Endodermal cell (in vitro differentiated cells): ENCODE measurements at places on chromosomes 11 and 22. TPM values are rescaled to one million over a fixed set of nuclear protein-coding genes. Genes with fewer than 3 reads are reported as not detected.

Gene DDX25
- total RNA-seq: 3.3 and 3.9 TPM in 2 replicates

Gene MRGPRX4
- total RNA-seq: not detected in 3 replicates

GRCh38 chr11:117221775-117222517 is 9.9 kb downstream of the PCSK7 start:
- H3K4me3 ChIP-seq: no peak overlapping the region
- no peaks in the 10 kb centered on the region for H3K4me1 ChIP-seq
- H3K27ac ChIP-seq: no peak overlapping the region
- H3K27me3 ChIP-seq: no peaks in the 10 kb centered on the region
- DNase-seq: peak; percentile 46
- peaks cover 79% of the 10 kb centered on the region for H3K36me3 ChIP-seq

DNA sequence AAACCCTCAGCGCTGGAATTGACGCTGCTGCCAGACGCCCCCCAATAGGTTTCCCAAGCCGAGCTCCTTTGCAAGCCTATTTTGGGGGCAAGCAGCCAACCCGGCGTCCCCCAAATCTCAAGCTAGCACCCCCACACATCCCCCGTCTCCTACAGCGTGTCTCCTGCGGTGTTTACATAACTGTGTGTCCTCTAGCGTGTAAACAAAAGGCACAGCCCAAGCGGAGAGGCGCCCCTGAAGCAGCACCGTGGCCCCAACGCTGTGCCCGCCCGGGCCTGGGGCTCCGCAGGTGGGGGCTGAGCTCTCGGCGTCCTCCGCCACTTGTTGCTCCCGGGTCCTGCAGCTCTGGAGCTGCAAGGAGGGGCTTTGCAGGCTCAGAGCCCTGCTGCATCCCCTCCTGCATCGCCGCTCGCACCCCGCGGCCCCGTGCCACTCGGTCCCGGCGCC is 1.6 kb downstream of the CADM1 start:
- H3K4me3 ChIP-seq: peak overlapping the region; percentile 98
- H3K4me1 ChIP-seq: peaks cover 12% of the 10 kb centered on the region
- no peak overlapping the region for H3K27ac ChIP-seq
- H3K27me3 ChIP-seq: peaks cover 47% of the 10 kb centered on the region
- no peaks in the 10 kb centered on the region for H3K36me3 ChIP-seq

DNA sequence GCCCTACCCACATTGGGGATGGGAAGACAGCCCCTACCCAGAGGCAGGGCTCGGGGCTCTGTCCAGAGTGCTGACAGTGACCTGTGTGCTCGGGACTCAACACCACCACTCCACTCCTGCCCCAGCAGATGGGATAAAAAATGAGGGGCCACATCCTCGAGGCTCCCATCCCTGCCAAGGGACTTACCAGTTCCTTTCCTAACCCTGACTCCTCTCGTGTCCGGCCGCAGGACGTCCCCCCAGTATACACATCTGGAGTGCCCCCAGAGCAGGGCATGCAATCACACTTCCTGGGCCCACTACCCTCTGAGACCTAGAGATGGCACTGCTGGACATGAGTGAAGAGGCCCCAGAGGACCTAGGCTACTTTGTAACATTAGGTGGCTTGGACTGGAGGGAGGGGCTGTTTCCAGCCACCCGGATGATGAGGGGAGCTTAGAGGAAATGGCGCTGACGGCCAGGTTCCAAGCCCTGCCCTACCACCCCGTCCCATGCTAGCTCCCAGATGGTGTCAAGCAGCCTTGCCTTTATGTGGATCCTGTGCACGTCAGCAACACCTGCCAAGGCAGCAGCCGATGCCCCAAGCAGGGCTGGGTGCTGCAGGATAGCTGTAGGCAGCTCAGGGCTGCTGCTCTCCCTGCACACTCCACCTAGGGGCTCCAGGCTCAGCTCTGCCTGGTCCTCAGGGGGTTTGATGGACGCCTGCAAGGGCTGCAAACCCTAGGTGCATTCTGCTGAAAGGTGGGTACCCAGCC is 86.6 kb downstream of the DGCR2 start:
- H3K4me3 ChIP-seq: no peak overlapping the region
- no peaks in the 10 kb centered on the region for H3K4me1 ChIP-seq
- peak; percentile 90 for DNase-seq

Gene SMTNL1
- total RNA-seq: 0.22 TPM in 1 of 3 replicates, not detected in the others

GRCh38 chr11:69525516-69526452 is 44.3 kb downstream of the LINC01488 start:
- no peak overlapping the region for H3K27ac ChIP-seq
- H3K4me1 ChIP-seq: no peaks in the 10 kb centered on the region
- no peak overlapping the region for H3K4me3 ChIP-seq
- H3K36me3 ChIP-seq: no peaks in the 10 kb centered on the region
- DNase-seq: peak; percentile 47
- H3K27me3 ChIP-seq: no peaks in the 10 kb centered on the region

DNA sequence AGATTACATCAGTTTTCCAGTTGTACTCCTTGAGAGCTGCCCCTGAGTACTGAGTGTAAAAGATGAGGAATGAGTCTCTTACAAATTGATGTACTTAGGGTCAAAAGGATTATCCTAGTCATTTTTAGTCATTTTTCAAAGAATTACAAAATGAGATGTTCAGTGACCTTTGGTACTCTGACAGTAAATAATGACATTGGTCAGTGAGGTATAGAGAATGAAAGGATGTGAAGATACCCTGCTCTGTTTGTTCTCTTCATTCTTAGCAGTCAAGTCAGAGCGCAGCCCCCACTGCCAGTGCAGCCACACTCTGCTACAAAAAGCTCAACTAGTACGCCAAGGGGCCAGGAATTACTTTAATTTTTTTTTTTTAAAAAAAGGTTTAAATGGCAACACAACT is 4.1 kb upstream of the ESAM start:
- DNase-seq: no peak
- H3K4me1 ChIP-seq: no peaks in the 10 kb centered on the region
- H3K4me3 ChIP-seq: no peak overlapping the region

DNA sequence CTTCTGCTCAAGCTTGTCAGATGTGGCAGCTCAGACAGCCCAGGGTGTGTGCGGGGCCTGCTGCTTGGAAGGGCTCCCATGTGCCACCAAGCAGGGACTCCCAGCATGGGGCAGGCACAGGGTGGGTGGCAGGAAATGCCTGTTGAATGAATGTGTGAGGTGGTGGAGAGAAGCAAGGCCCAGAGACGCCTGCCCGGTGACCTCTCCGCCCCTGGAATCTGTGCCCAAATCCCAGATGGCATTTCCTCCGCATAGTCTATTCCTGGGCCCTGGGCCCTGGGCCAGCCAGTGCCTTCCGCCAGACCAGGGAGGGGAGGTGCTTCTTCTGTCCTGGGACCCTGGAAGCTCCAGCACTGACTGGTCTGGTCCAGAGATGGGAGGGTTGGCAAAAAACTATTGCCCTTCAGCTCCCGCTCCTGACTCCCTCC is 3.7 kb downstream of the CST6 start:
- no peak overlapping the region for H3K4me3 ChIP-seq
- H3K27ac ChIP-seq: no peak overlapping the region
- H3K27me3 ChIP-seq: no peaks in the 10 kb centered on the region

- H3K36me3 ChIP-seq: no peaks in the 10 kb centered on the region
- H3K27me3 ChIP-seq: no peaks in the 10 kb centered on the region
- no peak overlapping the region for H3K4me3 ChIP-seq
These were observed 185.4 kb upstream of the E2F8 start for GRCh38 chr11:19426011-19426755.

- no peak overlapping the region for H3K27ac ChIP-seq
- no peak overlapping the region for H3K4me3 ChIP-seq
- H3K36me3 ChIP-seq: no peaks in the 10 kb centered on the region
These were observed 141.4 kb downstream of the NTM start for GRCh38 chr11:131511794-131512193.

DNA sequence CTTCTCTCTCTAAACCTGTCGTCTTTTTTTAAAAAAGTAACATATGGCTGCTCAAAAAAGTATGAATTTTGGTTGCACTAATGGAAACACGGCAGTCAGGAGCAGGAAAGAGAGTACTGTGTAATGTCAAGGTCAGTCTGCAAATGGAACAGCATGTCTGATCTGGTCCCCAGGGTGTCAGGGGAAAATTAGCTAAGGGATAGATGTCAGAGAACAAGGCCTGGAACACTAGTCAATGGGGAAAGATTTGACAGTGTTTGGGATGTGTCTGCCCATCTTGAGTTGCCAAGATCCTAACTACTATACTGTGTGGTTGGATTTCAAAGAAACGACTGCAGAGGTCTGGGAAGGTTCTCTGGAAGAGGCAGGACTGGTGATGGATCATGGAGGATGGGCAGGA is 65.7 kb upstream of the PHOX2A start:
- no peaks in the 10 kb centered on the region for H3K4me1 ChIP-seq
- H3K27me3 ChIP-seq: no peaks in the 10 kb centered on the region
- no peak for DNase-seq
- no peak overlapping the region for H3K4me3 ChIP-seq

Gene SCUBE2
- total RNA-seq: 0.47 and 2.0 TPM in 2 replicates

- no peak for DNase-seq
- H3K36me3 ChIP-seq: no peaks in the 10 kb centered on the region
- H3K27me3 ChIP-seq: peaks cover 29% of the 10 kb centered on the region
- H3K4me3 ChIP-seq: no peak overlapping the region
- H3K27ac ChIP-seq: no peak overlapping the region
These were observed 17.7 kb downstream of the GGTLC2 start for GRCh38 chr22:22662095-22662494.

Gene ADM
- total RNA-seq: 31.5 to 205 TPM (median 35.5 TPM) in 3 replicates

DNA sequence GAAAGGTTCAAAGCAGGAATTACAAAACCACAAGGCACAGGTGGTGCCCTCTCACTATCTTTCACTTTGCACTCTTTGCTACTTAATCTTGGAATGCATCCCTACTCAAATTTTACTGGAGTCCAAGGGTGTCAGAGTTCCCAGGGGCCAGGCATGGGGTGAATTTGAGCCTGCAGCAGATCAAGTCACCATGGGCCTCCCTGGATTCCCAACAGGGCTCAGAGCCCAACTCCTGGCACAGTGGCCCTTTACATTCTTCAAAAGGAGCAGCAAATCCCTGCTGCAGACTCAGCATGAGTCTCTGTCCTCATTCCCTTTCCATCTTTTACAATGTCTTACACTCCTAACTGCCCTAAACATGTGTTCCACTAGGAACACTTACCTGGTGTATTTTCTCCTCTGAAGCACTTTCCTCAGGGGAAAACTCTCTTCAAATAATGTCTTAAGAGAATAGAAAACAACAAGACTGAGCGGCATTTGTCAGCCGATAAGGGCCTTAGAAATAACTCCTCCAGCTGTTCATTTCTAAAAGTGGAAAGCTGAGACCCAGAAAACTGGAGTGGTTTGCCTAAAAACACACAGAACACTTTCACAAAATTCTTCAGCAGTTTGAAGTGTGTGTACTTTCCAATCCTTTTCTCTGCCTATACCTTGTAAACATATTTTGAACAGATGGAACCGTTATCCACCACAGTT is 596.0 kb downstream of the INSC start:
- DNase-seq: peak; percentile 62
- peaks cover 10% of the 10 kb centered on the region for H3K4me1 ChIP-seq
- H3K27ac ChIP-seq: no peak overlapping the region
- no peak overlapping the region for H3K4me3 ChIP-seq
- H3K27me3 ChIP-seq: no peaks in the 10 kb centered on the region

DNA sequence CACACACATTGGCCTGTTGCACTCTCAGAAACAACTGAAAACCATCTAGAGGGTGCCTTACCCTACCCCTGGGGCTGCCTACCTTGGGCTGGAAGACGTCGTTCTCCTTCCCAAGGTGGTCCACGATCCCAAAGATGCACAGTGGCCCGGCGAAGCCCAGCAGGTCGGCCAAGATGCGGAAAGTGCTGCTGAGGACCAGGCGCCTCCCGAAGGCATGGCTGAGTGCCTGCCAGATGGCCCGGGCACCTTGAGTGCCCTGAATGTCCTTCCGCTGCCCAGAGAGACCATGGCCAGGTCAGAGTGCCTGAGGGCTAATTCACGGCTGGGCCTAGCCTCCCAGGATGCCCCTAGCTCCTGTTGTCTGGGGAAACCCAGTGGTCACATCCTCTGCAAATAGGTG is 16.2 kb downstream of the ABCC8 start:
- H3K4me1 ChIP-seq: no peaks in the 10 kb centered on the region
- no peak overlapping the region for H3K27ac ChIP-seq
- no peak overlapping the region for H3K4me3 ChIP-seq

Gene OR5A1
- not detected in 3 replicates for total RNA-seq

GRCh38 chr11:2164861-2165555 is 4.0 kb upstream of the INS start:
- H3K36me3 ChIP-seq: no peaks in the 10 kb centered on the region
- H3K27me3 ChIP-seq: no peaks in the 10 kb centered on the region
- H3K27ac ChIP-seq: no peak overlapping the region

Gene LARGE1
- 17.5 and 19.5 TPM in 2 replicates for total RNA-seq

DNA sequence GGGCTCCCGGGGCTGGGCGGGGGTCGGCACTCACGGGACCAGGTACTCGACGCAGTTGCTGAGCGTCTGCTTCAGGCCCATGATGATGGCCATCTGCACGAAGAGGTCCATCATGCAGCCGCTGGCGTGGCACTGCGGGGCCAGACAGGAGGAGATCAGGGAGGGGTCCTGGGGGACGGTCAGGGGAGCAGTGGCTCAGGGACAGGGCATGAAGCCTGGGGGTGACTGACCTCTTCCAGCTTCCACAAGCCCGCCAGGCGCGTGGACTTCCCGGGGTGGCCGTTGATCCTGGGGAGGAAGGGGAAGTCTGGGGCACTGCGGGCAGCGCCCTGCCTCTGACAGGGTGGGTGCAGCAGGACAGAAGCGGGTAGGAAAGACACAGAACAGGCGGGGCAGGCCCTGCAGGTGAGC is 6.1 kb upstream of the SIGIRR start:
- peaks cover 50% of the 10 kb centered on the region for H3K27me3 ChIP-seq
- no peaks in the 10 kb centered on the region for H3K36me3 ChIP-seq
- H3K4me3 ChIP-seq: no peak overlapping the region
- H3K4me1 ChIP-seq: no peaks in the 10 kb centered on the region
- DNase-seq: no peak
- H3K27ac ChIP-seq: no peak overlapping the region

DNA sequence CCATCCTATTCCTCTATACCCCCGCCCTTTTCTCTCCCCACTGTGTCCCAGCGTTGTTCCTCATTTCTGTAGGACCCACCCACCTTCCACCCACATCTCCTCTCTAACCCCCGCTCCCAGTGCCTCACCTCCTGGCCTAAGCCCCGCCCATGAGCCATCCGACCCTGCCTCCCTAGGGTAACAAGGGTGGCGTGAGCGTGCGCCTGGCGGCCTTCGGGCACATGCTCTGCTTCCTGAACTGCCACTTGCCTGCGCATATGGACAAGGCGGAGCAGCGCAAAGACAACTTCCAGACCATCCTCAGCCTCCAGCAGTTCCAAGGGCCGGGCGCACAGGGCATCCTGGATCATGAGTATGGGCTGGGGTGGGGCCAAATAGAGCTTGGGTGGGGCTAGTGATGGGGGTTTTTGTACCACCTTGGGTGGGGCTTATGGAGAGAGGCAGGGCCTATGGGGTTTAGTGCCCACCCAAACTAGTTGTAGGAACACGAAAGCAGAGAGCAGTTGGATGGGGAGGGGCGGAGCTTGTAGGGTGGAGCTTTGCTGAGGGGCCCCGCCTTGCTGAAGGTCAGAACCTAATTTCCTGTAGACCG is 4.5 kb downstream of the INPP5J start:
- no peak overlapping the region for H3K4me3 ChIP-seq
- H3K27me3 ChIP-seq: no peaks in the 10 kb centered on the region
- peak; percentile 92 for DNase-seq
- no peaks in the 10 kb centered on the region for H3K36me3 ChIP-seq

Gene CCDC157
- total RNA-seq: 3.6 to 7.2 TPM (median 7.0 TPM) in 3 replicates

GRCh38 chr22:49377306-49377705 is 450.4 kb downstream of the BRD1 start:
- DNase-seq: peak; percentile 10
- no peaks in the 10 kb centered on the region for H3K27me3 ChIP-seq
- no peak overlapping the region for H3K27ac ChIP-seq

GRCh38 chr11:46296528-46297448 is 19.3 kb downstream of the CREB3L1 start:
- H3K4me3 ChIP-seq: no peak overlapping the region
- H3K27ac ChIP-seq: no peak overlapping the region
- DNase-seq: peak; percentile 99
- peaks cover 5% of the 10 kb centered on the region for H3K36me3 ChIP-seq
- no peaks in the 10 kb centered on the region for H3K27me3 ChIP-seq
